Ovary (tissue), 10 donors: ENCODE measurements at places on chromosomes 4 and X.
A peak's percentile ranks its signal among the peaks of the same experiment; 100 is the strongest.

GRCh38 chrX:101813200-101813599, 118.6 kb downstream of the ZMAT1 start:
- DNase-seq, result no peak

DNA sequence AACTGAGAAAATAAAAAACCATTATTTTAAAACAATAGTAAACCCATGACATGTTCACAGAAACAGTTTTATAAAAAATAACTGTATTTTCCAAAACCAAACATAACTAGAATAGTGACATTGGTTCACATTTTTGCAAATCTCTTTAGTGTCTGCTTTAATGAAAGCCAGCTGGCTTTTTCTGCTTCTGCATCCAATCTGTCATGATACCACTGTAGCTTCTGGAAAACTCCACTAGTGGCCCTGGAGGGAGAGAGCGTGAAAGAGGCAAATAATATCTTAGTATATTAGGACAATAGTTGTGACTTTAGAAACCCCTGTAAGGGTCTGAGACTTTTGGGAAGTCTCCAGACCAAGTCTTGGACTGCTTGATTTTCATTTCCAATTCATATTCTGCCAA, 31.1 kb downstream of the FGFBP1 start:
- no peak for DNase-seq

GRCh38 chr4:29390921-29391320, 1329.2 kb upstream of the PCDH7 start:
- no peak for DNase-seq

DNA sequence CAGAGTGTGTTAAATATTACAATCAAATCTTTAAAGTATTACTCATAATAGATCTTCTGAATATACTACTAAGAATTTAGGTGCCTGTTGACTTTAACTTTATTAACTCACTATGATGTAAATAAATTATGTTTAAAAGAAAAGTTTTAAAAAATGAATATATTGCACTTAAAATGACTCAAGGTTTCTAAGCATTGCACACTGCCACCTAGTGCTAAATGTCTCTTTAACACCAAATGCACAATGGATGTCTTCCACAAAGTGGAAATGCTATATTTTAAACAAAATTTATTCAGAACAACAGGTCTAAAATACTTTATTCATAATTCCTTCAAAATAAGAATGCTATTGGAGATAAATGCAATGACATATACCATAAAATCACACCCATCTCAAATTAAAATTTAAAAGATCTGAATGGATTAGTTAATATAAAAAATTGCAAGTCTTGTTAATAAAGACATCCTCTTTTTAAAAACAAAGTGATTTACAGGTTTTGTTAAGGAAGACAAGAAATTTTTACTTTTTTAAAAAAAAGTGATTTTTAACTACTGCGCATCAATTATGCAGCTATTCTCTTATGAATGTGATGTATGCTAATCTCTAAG, 5.5 kb downstream of the INPP4B start:
- no peak for DNase-seq

GRCh38 chr4:108512615-108513505, 107.5 kb upstream of the RPL34 start:
- peak; percentile 12 for DNase-seq

- DNase-seq, result peak; percentile 80
These were observed 687 bp downstream of the CDK16 start for GRCh38 chrX:47218920-47219815.

- no peak for DNase-seq
These were observed 118.2 kb upstream of the STX18 start for GRCh38 chr4:4659871-4660651.

DNA sequence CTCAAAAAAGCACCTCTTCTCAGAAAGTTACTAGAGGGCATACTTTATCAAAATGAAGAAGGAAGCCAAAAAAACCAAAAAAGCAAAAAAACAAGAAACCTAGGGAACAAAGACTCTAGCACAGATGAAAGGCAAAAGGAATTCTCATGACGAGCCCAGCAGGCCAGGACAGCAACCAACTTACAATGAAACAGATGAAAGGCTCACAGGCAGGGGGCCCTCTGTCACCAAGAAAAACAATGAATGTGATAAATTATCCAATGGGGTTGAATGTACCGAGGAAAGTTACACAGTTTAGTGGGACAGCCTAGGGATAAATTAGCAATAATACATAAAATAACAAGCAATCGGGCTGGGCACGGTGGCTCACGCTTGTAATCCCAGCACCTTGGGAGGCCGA, 79.0 kb downstream of the GPR82 start:
- DNase-seq, result no peak

GRCh38 chrX:103791228-103791627, 14.6 kb downstream of the PLP1 start:
- DNase-seq, result no peak

DNA sequence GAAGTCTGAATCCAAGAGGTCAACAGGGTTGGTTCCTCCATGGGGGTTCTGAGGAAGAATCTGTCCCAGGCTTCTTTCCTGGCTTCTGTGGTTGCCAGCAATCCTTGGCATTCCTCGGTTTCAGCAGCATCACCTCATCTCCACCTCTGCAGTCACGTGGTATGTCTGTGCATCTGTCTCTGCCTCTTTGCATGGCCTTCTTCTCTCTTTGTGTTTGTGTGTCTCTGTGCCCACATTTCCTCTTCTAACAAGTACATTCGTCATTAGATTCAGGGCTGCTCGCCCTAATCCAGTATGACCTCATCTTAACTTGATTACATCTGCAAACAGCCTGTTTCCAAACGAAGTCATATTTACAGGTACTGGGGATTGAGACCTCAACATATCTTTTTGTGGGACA, 114.0 kb downstream of the BCOR start:
- no peak for DNase-seq

- DNase-seq, result no peak
These were observed 67.4 kb downstream of the METTL14 start for GRCh38 chr4:118752551-118752950.

DNA sequence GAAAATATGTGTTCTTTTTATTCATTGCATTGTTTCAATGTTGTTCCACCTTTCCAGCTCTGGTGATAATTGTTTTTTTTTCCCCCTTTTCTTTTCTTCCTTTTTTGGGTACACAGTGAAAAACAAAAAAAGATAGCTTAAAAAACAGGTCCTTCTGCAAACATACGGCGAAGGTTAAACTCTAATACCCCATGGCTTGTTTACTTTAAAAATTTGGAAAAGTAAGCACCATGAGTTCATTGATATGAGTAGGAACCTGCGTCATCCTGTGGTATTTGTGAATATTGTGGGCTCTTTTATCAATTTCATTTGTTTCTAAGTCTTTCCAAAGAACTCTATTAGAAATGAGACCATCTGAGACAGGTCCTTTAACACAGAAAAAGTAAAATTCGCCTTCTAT, 123.5 kb downstream of the CHRNA9 start:
- DNase-seq, result no peak

GRCh38 chrX:153649915-153650782, 3.1 kb downstream of the DUSP9 start:
- no peak for DNase-seq

DNA sequence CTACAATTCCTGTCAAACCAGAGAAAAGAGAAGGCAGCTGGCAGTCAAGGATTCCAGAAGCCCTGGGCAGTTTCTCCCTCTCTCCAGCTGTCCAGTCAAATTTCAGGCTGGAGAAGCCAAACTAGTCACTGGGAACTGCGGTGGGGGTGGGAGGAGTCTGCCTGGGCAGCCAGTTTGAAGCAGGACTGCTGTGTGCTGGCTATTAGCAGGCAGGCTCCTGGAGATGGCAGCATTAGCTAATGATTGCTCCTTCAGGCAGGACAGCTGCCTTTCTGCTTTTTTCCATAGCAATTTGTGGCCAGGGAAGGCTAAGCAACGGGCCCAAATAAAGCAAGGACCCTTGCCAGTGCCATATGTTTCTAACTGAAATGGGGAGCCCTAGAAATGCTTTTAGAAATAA, 44.7 kb upstream of the FGF13 start:
- peak; percentile 44 for DNase-seq

DNA sequence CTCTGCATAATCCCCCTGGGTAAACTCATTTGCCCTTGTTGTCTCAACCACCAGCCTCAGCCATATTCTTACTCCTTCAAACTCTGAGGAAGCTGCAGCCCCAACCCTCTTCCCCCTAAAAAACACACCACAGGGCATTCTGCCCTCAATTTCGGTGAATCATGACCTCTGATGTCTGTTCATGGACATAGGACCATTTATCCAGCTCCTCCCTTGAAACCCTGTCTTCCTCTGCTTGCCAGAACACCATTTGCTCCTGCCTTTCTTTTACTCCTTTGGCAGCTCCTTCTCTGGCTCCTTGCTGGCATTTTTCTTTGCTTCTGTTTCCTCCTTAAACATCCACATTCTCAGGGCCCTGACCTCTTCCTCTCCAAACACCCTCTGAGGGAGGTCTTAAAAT, 87.1 kb downstream of the ITIH6 start:
- DNase-seq, result no peak

DNA sequence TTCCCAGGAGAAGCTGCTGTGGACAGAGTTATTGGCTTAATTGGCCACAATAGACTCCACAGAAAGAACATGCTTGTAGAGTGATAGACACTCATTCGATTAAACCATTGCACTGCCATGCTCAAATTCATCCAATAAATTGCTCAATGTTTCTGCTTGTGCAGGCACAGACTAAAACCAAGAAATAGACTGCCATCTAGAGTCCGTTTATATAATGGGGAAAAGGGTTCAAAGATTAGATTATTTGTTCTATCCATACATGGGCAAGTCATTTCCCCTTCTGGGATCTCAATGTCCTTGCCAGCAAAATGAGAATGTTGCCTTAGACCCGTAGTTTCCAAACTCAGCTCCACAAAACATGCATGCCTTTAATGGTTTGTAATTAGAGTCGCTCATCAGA, 8.7 kb downstream of the SMIM10 start:
- DNase-seq, result no peak

GRCh38 chrX:148784856-148785255, 284.4 kb downstream of the AFF2 start:
- no peak for DNase-seq

- DNase-seq, result no peak
These were observed 259.7 kb downstream of the NKX6-1 start for GRCh38 chr4:84239278-84239845.
